ENCODE measurements at places on chromosomes 5 and 9.

DNA sequence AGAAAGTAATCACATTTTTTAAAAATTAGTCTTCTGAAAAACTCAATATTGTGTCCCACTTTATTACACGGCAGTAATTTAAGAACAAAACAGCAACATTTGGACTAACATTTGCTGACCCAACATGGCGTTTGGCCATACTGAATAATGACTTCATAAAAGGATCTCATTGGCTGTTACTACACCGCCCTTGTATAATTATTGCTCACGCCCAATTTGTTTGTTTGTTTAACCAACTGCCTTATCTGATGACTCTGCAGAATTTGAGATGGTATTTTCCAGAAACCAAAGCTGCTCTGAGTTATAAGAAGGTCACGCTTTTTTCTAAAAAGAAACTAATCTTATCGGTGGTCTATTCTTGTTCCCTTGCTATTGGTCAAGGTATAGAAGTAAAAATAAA, 200.2 kb upstream of the TARS1 start:
- no peak for DNase-seq

- no peak for DNase-seq
Measured at GRCh38 chr9:107274953-107275422, 8.1 kb upstream of the RAD23B start.

DNA sequence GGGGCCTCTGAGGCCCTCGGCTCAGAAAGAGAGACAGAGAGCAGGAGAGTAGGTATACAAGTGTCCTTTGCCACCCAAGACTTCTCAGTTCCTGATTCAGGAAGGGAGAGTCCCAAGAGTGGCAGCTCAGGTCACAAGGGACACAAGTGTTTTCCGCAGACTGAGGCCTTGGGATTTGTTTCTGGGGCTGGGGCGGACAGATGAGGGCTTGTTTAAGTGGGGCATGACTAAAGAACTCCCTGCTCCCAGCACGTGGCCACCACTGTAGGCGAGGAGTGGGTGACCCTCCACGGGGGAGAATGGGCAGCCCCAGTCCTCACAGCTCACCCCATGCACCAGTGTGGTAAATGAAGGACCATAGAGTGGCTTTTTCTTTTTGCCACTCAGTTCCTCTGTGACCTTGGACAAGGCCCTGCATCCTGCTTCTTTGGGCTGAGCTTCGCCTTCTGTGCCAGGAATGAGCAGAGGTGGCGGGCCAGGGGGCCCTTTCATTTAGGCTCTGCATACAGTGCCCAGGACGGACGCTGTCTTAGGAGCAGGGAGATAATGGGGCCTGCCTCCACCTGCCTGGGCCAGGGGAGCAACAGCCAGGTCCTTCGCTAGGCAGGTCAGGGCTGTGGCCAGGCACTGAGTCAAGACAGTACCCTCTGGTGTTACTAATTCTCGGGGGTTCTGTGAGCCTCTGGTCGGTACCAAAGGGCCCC, 50.8 kb downstream of the AMBP start:
- no peak for DNase-seq

GRCh38 chr5:135214897-135215616, 181.0 kb upstream of the PITX1 start:
- no peak for DNase-seq
